ENCODE measurements at places on chromosomes 1 and 21.

DNA sequence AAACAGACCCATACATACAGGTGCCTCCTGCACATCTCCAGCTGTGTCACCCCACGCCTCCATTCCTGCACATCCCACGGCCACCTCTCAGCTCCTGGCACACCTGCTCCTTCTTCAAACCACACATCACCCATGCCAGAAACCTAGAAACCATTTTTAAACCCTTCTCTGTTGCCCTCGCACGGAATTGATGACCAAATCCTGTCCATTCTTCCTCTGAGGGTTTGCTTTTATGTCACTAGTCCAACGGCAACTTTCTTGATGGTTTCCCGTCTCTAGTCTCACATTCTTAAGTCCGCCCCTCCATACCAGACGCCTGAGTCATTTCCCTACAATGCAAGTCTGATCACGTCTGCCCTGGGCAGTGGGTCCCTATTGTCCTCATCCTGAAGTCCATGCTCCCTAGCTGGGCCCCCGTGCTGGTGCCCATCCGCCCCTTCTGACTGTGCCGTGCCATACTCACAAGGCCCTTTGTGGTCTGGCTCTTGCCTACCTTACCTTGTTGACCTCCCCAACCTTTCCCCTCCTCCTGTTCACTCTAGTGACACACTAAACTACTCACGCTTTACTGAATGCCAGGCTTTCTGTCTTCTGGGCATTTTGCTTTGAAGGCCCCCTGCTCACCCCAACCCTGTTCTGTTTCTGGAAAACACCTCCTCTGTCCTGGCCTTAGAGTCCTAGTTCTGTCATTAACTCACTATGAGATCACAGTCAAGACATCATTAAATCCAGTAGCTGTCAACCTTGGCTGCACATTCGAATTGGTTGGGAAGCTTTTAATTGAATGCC is 17.6 kb downstream of the SLC2A1 start:
- no peak for DNase-seq

DNA sequence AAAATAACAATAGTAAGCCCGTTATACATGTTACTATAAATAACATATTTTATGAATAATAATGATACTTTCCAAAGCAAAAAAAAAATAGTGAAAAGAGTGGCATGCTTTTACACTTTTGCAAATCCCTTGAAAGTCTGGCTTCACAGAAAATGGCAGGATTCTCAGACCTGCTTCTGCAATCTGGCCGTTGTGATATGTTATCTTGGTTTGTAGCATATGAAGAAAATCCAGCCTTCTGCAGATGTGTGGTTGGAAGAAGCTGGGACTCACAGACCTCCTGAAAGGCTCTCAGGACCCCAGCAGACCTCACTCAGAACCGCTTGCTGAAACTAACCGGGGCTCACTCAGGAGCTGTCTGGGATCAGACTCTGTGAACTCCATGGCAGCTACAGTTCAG is 256.0 kb upstream of the TMEM51 start:
- DNase-seq = no peak

DNA sequence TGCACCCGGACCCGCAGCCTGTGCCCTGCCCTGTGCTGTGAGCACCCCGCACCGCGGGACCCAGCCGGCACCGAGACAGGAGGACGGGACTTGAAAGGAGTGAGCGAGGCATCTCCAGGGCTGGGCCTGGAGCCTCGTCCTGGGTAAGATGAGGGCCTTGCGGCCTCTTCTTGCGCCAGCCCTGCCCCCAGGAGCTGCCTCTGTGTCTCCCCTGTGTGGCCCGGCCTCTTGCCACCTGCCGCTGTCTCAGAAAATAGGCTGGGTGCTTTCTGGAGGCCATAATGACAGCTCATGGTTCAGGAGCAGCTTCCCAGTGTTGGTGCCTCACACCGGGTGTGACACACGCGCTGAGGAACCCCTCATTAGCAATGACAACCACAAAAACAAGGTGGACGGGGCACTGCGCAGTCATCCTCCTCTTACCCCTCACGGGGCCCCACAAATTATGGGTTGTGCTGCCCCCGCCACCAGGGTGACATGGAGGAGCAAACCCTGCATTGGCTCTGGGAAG is 161.5 kb upstream of the C1orf174 start:
- DNase-seq = no peak

- no peak for DNase-seq
These were observed 919 bp downstream of the SLAMF6 start for GRCh38 chr1:160522136-160522535.

DNA sequence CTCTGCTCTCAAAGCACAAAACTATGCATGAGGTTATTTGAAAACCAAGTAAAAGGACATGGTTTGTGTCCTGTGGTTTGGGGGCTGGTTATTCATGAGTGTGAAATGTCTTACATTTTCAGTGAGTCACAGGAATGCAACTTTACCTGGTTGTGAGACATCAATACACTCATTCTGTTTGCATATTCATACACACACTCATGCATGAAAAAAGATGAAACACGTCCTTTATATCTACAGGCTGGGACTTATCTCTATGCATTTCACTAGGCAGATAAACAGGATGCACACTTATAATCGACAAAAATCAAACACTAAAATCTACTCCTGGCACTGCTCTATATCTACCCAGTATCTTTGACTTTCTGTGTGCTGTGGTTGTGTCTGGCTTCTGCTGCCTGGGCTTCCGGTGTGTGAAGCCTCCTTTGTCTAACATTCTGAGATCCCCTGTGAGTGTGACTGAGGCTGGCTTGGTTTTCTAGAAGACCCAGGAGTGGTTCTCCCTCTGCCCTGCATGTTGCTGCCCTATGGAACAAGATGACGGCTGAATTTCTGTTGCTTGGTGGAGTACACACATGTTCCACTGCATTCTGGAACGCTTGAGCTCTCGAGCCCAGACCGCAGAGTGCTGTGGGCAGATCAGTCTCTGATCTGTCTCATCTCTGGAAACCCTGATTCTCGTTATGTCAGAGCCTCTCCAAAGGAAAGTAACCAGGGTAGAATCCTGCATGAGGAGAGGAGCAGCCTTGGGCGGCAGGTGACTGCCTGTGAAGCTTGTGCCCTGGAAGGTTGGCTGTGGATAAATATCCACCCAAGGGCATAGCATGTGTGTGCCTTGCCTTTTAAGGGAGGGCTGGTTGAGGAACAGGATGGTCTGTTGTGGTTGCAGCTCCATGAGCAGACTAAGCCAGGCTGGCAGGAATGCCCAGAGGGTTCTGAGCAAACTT is 19.7 kb upstream of the FASLG start:
- DNase-seq = no peak

DNA sequence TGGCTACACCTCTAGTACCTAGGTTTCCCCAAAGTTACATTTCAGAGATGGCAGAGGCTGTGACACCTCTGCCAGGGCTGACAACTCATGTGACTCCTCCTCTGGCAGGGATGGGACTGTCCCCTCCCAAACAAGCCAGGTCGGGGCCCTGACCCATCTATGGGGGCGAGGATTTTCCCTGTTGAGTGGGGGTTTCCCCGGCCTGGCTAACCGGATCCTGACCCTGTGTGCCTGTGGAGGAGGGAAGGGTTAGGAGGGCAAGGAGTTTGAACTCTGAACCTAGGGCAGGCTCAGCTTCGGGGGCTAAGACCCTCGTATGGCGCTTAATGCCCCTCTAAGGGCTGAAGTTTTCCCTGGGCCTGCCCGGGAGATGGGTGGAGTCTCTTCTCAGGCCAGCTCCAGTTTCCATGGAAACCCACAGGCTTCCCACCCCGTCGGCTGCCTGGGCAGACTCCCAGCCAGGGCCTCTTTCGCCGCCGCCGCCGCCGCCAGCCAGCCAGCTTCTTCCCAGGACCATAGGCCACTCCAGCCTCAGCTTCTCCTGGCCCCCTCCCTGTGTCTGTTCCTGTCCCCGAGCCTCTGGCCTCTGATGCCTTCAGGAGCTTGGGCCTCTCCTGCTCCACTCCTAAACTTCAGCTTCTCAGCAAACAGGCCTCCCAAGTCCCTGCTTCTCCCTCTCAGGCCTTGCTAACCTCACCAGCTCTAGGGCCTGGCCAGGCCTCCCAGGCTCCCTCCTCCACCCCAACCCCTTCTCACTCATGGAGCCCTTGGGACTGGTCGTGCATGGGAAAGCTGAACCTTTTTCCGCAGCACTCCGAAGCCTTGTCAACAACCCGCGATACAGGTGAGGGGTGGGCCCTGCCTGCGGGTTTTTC is at the start of gene BTBD19:
Gene BTBD19, plus strand, starts transcription at position 461 of the 875 bp plus-strand sequence. Its CDS starts 298 bp downstream, at position 759.
- DNase-seq = peak; percentile 92

DNA sequence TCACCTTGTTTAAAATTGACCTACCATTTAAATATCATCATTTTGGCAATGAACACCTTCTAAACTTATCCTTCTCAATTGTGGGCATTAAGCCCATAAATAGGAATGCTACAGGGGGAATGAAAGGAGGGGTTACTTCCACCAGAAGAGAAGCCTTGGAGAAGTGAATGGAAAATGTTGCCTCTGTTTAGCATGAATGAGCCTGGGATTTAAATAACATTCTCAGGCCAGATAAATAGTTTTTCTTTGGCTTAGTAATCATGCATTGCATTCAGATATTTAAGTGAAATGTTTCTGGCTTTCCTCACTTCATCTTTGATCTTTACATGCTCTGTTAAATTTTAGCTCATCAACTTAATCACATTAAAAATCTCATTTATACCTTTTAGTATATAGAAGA is 284.3 kb upstream of the FMN2 start:
- DNase-seq = peak; percentile 66

GRCh38 chr1:89347296-89347695 is 16.6 kb upstream of the GBP6 start:
- no peak for DNase-seq

DNA sequence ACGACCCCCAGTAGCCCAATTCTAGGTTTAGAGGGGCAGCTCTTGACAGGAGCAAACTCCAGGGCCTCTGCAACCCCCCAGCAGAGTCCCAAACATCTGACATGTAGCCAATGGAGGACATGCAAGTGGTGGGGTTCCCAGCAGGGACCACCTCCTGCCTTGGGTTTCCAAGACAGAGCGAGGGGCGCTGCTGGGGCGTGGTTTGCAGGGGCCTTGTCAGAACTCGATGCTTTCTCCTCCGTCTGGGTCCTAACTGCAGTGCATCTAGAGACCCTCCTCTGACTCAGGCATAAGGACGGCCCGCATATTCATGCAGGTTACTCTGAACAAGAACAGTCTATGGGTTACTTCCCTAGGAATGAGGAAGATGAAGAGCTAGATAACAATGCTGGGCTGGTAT is 17.2 kb downstream of the EPHX1 start:
- no peak for DNase-seq

- no peak for DNase-seq
These were observed 39.3 kb upstream of the COL6A2 start for GRCh38 chr21:46058431-46059145.

- no peak for DNase-seq
These were observed 23.6 kb upstream of the SPSB1 start for GRCh38 chr1:9269078-9269501.

GRCh38 chr1:29583727-29584126 is 347.4 kb downstream of the PTPRU start:
- no peak for DNase-seq

GRCh38 chr21:36200081-36200561 is 43.5 kb downstream of the DOP1B start:
- DNase-seq = no peak

GRCh38 chr1:213131851-213132655 is 81.0 kb downstream of the RPS6KC1 start:
- DNase-seq = no peak

- DNase-seq = no peak
These were observed 15.6 kb upstream of the ACADM start for GRCh38 chr1:75708910-75709309.

DNA sequence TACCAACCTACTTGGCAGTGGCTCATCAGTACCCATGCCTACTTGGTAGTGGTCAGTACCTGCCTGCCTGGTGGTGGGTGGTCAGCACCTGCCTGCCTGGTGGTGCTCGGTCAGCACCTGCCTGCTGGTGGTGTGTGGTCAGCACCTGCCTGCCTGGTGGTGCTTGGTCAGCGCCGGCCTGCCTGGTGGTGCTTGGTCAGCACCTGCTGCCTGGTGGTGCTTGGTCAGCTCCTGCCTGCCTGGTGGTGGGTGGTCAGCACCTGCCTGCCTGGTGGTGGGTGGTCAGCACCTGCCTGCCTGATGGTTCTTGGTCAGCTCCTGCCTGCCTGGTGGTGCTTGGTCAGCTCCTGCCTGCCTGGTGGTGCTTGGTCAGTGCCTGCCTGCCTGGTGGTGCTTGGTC is 329.6 kb downstream of the RRAGC start:
- DNase-seq = no peak

DNA sequence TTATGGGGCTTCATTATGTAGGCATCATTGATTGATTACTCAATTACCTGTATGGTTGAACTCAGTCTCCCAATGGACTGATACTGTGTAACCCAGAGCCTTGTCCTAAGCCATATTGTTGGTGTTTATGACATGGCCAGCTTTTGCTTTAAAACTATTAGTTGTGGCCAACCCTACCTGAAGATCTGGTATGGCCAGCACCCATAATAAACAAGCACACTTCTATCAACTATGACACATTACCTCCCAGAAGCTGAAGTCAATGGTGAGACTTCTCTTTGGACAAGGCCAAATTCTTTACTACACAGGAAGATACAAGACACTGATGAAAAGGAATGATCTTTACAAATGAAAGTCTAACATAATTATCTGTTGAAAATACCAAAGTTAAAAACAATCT is 28.8 kb downstream of the MAN1A2 start:
- DNase-seq = no peak

GRCh38 chr21:41580758-41581554 is 73.0 kb upstream of the TMPRSS2 start:
- no peak for DNase-seq

DNA sequence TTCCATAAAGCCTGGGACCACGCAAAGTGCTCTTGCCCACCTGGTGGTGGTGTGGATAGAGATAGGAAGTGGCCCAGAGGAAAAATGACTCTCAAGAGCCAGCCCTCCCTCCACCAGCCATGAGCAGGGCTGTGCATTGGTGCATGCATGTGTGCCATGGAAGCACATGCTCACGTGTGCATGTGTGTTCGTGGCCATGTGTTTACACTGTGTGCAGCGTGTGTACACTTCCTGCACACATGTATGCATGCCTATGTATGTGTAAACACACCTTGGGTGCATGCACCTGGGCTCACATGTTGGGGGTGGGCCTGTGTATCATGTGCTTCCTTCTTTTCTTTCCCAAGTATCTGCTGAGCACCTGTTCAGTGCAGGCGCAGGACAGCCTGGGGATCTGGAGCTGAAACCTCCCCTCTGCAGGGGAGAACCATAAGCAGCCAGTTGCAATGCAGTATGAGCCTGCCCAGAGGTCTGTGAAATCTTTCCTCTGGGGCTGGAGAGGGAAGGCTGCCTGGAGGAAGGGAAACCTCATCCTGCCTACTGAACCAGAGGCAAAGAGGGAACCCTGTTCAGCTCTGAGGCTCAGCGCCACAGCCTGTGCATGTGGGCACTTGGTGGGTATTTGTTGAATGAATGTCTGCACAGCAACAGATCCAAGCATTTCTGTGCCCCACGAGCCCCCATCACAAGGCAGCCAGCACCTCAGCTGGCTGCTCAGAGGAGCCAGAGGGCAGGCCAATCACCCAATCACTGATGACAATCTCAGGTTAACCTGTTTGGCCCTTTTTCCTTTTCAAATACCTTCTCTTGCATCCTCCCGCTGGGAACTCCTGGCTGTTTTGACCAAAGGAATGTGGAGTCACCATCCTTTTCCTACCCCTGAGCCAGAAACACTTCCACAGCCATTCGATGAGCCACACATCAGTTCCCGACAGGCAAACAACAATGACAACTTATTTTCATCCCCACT is 327.0 kb downstream of the NPHP4 start:
- DNase-seq = no peak

- no peak for DNase-seq
These were observed 50.5 kb upstream of the PUM1 start for GRCh38 chr1:31116022-31116421.

Data from muscle of arm (tissue), 14 donors.